Uterus (tissue), 4 donors: ENCODE measurements at places on chromosomes 16 and 17. TPM values are rescaled to one million over a fixed set of nuclear protein-coding genes. Genes with fewer than 3 reads are reported as not detected.

DNA sequence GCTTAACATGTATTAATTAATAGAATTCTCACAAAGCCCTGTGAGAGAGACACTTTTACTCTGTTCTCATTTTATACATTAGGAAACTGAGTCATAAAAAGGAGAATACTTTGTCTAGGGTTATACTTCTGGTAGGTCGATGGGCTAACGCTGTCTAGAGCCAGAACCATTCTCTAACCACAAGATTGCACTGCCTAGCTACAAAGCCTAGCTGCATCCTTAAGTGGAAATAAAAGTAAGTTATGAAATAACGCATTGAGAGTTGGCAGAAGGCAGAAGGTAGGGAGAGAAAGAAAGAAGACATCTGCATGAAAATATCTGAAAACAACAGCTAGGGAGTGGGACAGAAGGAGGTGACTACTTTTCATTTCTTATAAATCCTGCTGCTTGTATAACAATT, 33.2 kb downstream of the IRX6 start:
- H3K4me3 ChIP-seq, result no peak overlapping the region
- no peaks in the 10 kb centered on the region for H3K27me3 ChIP-seq
- H3K27ac ChIP-seq, result no peak overlapping the region
- no peak for DNase-seq
- H3K36me3 ChIP-seq, result no peaks in the 10 kb centered on the region

GRCh38 chr17:1720856-1721386, 3.6 kb upstream of the WDR81 start:
- H3K27me3 ChIP-seq, result no peaks in the 10 kb centered on the region
- H3K36me3 ChIP-seq, result no peaks in the 10 kb centered on the region
- peaks cover 3% of the 10 kb centered on the region for H3K4me1 ChIP-seq
- peak; percentile 71 for DNase-seq
- H3K27ac ChIP-seq, result peak overlapping the region; percentile 14

- DNase-seq, result no peak
- no peak overlapping the region for H3K27ac ChIP-seq
- H3K27me3 ChIP-seq, result no peaks in the 10 kb centered on the region
- no peak overlapping the region for H3K4me3 ChIP-seq
- H3K4me1 ChIP-seq, result no peaks in the 10 kb centered on the region
- no peaks in the 10 kb centered on the region for H3K36me3 ChIP-seq
These were observed 162.0 kb downstream of the AATF start for GRCh38 chr17:37110746-37111145.

DNA sequence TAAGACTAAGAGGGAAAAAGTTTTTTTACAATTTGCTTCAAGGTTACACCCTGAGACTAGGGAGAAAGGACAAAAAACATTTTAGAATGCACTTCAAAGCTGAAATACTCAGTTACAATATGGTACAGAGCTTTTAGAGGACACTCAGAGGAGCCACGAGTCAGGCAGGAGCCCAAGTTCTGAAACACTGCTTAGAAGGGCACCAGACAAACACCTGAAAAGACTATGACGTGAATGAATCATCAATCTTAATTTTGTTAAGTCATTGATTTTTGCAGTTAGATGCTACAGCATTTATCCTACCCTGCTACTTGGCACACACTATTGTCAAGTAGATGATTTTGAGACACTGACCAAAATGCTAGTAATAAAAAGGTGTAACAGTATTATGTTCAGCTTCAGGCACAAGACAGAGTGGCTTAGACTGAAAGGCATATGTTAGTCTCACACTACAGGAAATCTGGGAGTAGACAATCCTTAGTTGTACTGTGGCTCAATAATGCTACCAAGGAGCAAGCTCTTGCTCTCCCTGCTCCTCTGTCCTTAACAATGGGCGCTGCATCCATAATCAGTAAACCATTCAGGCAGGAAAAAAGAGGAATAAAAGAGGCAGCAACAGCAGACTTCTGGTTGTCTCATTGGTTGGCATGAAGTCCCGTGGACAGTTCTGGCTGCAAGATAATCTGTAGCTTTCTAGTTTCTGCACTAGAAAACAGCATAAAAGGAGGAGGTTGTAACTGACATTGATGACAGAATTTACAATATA, 151.8 kb downstream of the ABCA8 start:
- no peaks in the 10 kb centered on the region for H3K27me3 ChIP-seq
- DNase-seq, result no peak
- H3K27ac ChIP-seq, result no peak overlapping the region
- H3K4me3 ChIP-seq, result no peak overlapping the region

- peaks cover 25% of the 10 kb centered on the region for H3K4me1 ChIP-seq
- no peaks in the 10 kb centered on the region for H3K27me3 ChIP-seq
These were observed 29.4 kb upstream of the MTSS2 start for GRCh38 chr16:70715055-70715858.

- no peak overlapping the region for H3K4me3 ChIP-seq
- H3K27ac ChIP-seq, result peak overlapping the region; percentile 68
- no peaks in the 10 kb centered on the region for H3K27me3 ChIP-seq
- DNase-seq, result no peak
- peaks cover 6% of the 10 kb centered on the region for H3K4me1 ChIP-seq
These were observed 72.5 kb downstream of the WSB1 start for GRCh38 chr17:27366437-27366836.

GRCh38 chr17:80695979-80696378, 151.3 kb downstream of the RPTOR start:
- no peak overlapping the region for H3K4me3 ChIP-seq
- no peaks in the 10 kb centered on the region for H3K36me3 ChIP-seq
- H3K27me3 ChIP-seq, result no peaks in the 10 kb centered on the region
- no peaks in the 10 kb centered on the region for H3K4me1 ChIP-seq
- DNase-seq, result no peak

DNA sequence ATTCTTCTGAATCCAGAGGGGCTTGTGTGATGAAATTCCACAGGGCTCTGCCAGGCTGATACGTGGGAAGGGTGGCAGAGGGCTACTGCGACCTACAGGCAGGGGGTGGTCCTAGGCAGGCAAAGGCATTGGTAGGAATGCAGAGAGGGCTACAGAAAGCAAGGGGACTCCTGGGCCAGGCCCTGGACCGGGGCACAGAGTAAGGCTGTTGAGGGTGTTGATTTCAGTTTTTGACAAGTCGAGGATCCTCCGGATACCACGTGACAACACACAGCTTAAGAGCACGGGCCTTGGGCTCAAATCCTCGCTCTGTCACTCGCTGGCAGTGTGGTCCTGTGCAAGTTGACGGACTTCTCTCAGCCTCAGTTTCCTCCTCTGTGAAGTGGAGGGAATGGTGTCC, 19.1 kb upstream of the DOC2B start:
- no peak for DNase-seq
- no peaks in the 10 kb centered on the region for H3K4me1 ChIP-seq
- H3K27me3 ChIP-seq, result no peaks in the 10 kb centered on the region
- no peaks in the 10 kb centered on the region for H3K36me3 ChIP-seq

GRCh38 chr17:8210761-8211458, 535 bp upstream of the AURKB start:
- H3K36me3 ChIP-seq, result no peaks in the 10 kb centered on the region
- peak overlapping the region; percentile 35 for H3K4me3 ChIP-seq
- DNase-seq, result no peak

DNA sequence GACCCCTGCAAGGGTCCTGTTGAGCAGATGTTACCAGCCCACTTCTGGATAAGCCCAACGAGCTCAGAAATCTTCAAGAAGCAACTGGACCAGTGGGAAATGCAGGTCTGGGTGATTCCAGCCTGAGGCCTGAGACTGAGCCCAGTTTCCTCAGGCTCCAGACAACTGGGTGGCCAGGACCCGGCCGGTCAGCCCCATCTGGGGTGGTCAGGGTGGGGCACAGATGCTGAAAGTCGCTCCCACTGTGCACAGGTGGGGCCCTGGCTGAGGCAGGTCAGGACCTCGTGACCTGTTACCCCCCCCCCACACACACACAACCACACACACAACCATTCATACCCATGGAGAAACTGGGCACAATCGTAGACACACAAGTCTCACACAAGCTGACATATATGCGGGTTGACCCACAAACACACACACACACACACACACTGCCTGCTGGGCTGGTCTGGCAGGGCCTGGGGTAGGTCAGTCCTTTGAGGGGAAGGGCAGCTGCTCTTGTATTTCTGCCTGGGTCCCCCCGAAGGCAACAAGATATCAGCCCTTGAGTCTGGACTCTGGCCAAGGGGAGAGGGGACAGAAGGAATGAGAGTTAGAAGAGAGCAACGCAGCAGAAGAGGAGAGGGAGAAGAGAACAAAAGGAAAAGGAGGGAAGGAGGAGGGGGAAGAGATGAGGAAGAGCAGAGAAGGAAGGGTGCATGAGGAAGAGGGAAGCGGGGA, 99.0 kb upstream of the CDH5 start:
- DNase-seq, result peak; percentile 25
- no peaks in the 10 kb centered on the region for H3K27me3 ChIP-seq
- H3K4me3 ChIP-seq, result no peak overlapping the region

GRCh38 chr17:73971127-73971526, 232.4 kb upstream of the RPL38 start:
- no peaks in the 10 kb centered on the region for H3K4me1 ChIP-seq
- H3K27me3 ChIP-seq, result no peaks in the 10 kb centered on the region
- no peaks in the 10 kb centered on the region for H3K36me3 ChIP-seq
- no peak overlapping the region for H3K4me3 ChIP-seq

- no peaks in the 10 kb centered on the region for H3K36me3 ChIP-seq
- no peak overlapping the region for H3K4me3 ChIP-seq
- no peak for DNase-seq
These were observed 9.1 kb upstream of the METTL9 start for GRCh38 chr16:21590287-21590686.

DNA sequence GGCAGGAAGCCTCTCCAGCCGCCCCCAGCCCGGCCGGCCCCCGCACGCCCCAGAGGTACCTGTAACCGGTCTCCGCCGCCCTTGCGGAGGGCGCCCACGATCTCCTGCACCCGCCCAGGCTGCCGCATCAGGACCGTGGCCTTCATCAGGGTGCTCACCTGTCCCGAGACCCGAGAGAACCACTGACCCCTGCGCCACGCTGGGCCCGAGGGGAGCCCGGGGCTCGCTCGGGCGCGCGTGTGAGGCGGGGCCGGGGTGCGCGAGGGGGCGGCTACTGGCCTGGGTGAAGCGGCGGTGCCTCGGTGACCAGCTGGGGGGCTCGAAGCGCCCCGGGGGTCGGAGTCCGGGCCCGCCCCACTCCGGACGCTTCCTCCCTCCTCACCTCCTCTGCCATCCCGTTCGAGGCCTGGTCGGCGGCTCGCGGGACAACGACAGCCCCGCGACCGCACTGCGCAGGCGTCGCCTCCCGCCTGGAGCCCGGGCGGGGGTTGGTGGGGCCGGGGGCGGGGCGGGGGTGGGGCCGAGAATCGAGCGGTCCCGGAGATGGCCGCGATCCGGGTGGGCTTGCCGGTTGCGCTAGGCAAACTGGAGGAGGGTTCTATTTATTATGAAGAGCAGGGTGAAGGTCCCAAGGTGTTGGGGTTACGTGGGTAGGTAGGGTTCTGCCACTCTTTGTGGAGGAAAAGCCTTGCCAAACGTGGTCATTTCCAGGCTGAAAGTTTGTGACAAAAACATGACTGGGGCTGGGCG, at the start of gene NT5C3B:
Gene NT5C3B, minus strand, starts transcription at position 433 of the 750 bp plus-strand sequence. Its CDS starts 39 bp downstream, at position 394.
- H3K4me1 ChIP-seq, result no peaks in the 10 kb centered on the region
- peak within 1 kb of the TSS; percentile 70 for H3K4me3 ChIP-seq
- H3K27ac ChIP-seq, result peak within 1 kb of the TSS; percentile 87
- H3K27me3 ChIP-seq, result no peaks in the 10 kb centered on the region

DNA sequence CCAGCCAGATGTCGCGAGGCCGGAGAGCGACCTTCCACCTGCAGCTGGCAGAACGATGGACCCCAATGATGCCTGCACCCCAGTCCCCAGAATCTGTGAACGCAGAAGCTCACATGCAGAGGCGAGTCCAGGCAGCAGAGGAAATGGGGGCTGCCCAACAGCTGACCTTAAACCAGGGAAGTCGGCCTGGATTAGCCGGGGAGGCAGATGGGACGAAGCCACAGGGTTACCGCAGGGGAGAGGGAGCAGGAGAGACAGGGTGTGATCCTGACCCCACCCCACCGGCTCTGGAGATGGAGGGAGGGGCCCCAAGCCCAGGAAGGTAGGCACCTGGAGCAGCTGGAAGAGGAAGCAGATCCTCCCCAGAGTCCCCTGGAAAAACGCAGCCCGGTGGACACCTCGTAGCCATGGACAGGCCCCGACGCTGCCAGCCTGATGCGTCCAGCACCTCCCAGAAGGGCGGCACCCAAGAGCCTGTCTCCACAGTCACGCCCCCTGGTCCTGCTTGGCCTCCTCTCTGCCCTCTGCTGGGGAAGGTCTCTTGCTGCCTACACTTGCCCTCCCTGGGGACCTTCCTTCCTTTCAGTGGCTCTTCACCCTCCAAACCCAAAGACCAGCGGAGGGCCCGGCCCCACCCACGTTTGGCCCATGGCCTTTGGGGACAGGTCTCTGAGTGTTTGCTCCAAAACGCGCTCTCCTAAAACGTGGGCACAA, 37.3 kb downstream of the PIEZO1 start:
- peak overlapping the region; percentile 67 for H3K27ac ChIP-seq
- H3K27me3 ChIP-seq, result no peaks in the 10 kb centered on the region
- DNase-seq, result no peak
- H3K4me1 ChIP-seq, result peaks cover 6% of the 10 kb centered on the region
- H3K36me3 ChIP-seq, result no peaks in the 10 kb centered on the region

- H3K4me3 ChIP-seq, result no peak overlapping the region
- H3K36me3 ChIP-seq, result no peaks in the 10 kb centered on the region
- DNase-seq, result no peak
- no peak overlapping the region for H3K27ac ChIP-seq
- H3K27me3 ChIP-seq, result no peaks in the 10 kb centered on the region
- no peaks in the 10 kb centered on the region for H3K4me1 ChIP-seq
These were observed 6.9 kb upstream of the KRT19 start for GRCh38 chr17:41534899-41535546.

- no peaks in the 10 kb centered on the region for H3K36me3 ChIP-seq
- H3K27ac ChIP-seq, result no peak overlapping the region
- H3K27me3 ChIP-seq, result no peaks in the 10 kb centered on the region
- no peak overlapping the region for H3K4me3 ChIP-seq
These were observed 35.6 kb downstream of the ELAC2 start for GRCh38 chr17:12982224-12982623.

DNA sequence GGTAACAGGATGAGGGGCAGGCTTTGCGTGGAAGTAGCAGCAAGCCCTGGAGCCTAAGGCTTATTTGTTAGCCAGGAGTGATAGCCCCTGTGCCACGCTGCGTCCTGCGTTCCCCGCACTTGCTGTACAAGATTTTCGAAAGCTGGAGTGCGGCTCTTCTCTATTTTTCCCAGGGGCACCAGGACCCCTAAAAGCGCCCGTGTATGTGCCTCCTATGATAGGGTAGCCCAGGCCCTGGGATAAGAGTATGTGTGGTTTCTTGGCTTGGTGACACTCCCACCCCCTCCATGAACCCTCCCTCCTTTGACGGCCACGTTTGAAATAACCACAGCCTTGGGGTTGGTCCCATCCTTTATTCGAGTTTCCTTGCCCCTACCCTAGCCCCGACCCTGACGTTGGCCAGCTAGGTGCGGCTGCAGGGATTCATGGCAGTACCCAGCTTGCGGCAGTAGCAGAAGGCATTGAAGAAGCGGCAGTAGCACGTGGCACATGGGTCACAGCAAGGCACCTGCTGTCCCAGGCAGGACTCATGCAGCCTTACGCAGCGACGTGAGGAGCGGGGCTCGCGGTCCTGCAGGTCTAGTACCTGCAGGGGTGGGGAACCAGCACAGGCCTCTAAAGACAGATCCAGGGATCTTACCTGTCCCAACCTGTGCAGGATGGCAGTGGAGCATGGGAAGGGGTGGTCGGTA, 968 bp downstream of the AGRP start:
- peaks cover 6% of the 10 kb centered on the region for H3K4me1 ChIP-seq
- peak overlapping the region; percentile 87 for H3K4me3 ChIP-seq

Gene CFAP119
- total RNA-seq, result 9.1 TPM

Gene VWA3A
- total RNA-seq, result 2.5 TPM

Gene HOXB1
- total RNA-seq, result not detected

Gene KPNA2
- total RNA-seq, result 68.9 TPM

Gene VAT1L
- 0.29 TPM for total RNA-seq

Gene CCL22
- total RNA-seq, result not detected

Gene ALDH3A2
- 75.4 TPM for total RNA-seq

Gene GINS2
- total RNA-seq, result not detected
